ENCODE measurements at places on chromosomes 7 and 10.

GRCh38 chr10:132112611-132113010 is 46.9 kb downstream of the JAKMIP3 start:
- no peak for DNase-seq

DNA sequence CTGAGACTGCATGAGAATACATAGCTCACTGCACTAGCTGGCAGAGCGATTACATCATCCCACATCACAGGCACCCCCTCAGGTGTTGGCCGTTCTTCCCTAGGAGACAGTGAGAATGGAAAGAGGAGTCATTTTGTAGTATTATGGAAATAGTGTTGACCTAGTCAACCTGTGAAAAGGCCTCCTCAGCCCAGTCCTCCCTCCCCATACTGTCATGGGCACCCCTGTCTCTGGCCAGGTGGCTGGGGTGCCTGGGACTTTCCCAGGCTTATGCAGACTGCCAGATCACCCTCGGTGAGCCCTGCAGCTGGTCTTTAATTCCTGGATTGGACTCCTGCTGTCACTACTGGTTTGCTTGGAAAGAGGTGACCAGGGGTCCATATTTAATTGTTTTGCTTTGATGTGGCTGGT is 4.0 kb downstream of the INPP5A start:
- no peak for DNase-seq

GRCh38 chr10:102647443-102648268 is 3.4 kb downstream of the TRIM8 start:
- no peak for DNase-seq

DNA sequence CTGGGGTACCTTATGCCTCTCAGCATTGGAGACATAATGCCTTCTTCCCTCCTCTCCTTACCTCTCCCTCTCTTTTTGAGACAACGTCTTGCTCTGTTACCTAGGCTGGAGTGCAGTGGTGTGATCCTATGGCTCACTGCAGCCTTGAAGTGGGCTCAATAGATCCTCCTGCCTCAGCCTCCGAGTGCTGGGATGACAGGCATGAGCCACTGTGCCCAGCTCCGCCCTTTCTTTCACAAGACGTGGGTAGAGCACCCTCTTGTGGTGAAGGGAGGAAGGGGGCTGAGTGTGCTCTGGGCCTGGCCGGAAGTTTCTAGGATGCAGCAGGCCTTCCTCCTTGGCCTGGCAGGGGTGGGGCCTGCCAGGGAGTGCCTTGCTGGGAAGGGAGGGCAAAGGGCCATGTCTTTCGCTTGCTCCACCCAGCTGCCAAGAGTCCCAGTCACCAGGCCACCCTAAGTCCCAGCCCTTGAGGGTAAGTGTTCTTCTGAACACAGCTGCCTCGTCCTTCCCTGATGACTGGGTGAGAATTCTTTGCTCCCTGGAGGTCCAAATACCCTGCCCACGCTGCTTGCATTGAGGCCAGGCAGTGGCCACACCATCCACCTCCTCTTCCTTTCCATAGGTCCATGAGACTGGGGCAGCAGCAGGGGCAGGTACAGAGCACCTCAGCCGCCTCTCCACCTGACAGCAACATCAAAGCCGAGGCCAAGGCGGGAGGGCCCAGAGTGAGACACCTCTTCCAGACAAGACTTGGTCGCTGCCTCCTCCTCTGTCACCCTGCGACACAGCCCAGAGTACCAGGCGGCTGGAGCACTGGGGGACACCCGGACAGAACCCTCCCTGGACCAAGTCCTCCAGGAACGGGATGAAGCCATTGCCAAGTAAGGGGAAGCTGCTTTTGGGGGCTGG is 3.7 kb downstream of the ABHD11 start:
- peak; percentile 90 for DNase-seq

GRCh38 chr10:61835069-61835945 is 66.2 kb upstream of the ARID5B start:
- peak; percentile 37 for DNase-seq

DNA sequence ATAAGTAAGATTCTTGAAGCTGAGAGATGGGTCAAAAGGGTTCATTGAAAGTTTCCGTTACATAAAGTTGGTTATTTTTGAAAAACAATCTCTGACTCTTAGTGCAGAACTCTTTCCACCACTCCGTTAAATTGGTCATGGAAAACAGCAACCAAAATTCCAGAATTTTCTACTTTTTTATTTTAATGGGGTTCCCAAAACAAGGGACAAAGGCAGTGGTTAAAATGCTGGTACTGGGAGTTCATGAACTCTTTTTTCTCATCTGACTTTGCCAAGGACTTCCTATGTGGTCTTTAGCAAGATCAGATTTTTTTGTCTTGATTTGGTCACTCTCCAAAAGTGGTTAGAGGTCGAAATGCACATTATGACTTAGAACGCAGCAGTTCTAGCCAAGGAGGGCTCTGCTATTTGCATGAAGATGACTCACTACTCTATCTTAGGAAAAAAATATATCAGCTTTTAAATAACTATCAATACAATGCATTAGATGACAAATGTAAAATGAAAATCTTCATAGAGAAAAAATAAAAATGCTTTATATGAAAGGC is 145.7 kb downstream of the REEP3 start:
- no peak for DNase-seq

All from CD4-positive, alpha-beta T cell treated with Interleukin-21 for 1 hour (primary cell).